ENCODE measurements at places on chromosomes 12 and 14.

DNA sequence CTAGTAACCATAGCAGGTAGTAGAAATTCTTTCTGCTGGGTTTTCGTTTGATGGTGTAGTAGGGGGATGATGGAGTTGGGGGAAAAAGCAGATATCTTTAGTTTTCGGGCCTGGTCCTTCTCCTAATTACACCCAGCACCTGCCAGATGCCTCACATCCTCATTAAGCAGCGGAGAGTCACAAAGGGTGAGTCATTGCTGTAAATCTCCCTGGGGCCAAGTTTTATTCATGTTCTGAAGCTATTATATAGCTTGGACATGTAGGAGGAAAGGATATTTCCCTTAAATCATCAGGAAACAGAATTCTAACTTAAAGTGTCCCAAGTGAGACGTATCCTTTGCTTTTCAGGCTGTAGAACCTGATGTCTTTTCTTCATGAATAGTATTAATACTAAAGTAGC is 4.9 kb upstream of the NECAP1 start:
- DNase-seq, result peak; percentile 10

- no peak for DNase-seq
Measured at GRCh38 chr12:761256-761655, 8.9 kb downstream of the WNK1 start.

DNA sequence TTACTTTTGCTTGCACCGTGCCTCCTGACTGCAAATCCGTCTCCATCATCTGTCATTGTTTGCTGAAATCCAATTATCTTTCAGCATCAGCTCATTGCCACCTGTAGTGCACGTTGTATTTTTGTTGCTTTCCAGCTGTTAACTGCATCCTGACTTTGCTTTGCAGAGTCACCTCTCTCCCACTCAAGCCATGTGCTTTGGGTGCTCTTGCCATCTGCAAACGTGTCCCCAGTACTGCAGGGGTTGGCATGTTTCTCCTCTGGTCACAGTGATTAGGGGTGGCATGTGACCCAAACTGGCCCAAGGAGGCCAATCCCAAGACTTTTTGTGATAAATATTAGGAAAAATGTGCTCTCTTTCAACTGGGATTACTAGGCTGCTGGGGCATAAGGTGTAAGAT is 10.5 kb upstream of the TMED2 start:
- DNase-seq, result no peak

DNA sequence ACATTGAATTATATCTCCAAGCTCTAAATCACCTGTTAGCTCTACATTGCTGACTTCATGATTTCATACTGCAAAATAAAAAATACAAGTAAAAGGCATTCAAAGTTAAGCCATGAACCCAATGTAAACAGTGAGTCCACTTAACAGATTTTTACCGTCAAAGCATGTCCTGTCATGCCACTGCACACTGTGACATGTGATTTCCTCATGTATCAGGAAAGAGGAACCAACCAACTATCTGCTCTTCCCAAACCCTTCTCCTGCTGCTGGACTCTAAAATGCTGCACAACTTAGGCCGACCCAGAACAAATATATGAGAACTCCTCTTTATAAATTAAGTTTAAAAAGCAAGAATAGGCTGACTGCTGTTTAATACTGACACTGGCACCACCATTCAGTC is 37.5 kb downstream of the TM7SF3 start:
- no peak for DNase-seq

DNA sequence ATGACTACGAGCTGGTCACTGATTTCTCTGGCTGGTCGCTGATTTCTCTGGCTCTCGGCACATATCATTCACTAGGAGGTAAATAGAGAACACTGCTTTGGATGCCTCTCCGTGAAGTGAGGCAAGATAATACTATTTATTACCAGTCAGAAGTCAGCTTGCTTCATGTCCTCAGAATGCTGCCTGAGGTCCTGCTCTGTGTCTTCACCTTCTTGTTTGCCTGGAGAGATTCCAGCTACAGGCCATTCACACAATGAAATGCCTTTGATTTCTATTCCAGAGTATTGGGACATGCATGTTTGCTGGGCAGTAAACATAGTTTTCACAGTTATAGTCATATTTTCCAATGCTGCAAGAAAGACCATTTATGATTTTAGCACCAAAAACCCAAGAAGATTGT is 106.7 kb downstream of the AEBP2 start:
- DNase-seq, result no peak

Measured in NCI-H1436 (cell line).